ENCODE measurements at places on chromosomes 2 and 18.

DNA sequence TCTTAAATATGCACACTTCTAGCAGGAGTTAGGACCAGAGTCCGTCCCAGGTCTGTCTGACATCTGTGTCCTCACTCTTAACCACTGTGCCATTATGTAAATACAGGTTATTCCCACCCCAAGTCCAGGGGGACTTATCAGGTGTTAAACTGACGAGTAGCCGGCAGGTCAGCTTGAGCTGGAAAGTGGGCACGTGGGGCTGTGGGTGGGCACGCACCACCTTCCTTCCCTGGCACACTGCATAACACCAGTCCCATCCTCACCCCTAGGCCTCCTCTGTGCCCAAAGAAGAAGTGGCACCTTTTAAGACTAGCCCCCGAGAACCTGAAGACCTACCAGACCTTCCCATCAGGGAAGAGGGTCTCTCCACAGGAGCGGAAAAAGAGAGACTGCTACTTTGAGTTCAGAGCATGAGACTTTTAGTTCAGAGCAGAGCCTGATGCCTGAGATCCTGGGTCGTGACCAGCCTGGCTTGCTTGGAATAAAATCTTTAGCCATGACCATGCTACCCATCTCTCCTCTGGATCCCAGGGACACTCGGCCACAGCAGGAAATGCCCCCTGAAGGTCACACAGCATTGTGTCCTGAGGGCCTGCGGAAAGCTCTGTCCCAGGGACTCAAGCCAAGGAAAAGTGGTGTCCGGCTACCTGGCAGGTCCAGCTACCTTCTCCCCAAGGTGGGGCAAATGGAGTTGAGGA, 62.0 kb downstream of the CIB4 start:
- DNase-seq, result no peak

GRCh38 chr2:216389570-216389969, 17.3 kb upstream of the MARCHF4 start:
- DNase-seq, result no peak

GRCh38 chr2:28276076-28276618, 116.5 kb upstream of the FOSL2 start:
- DNase-seq, result no peak

- no peak for DNase-seq
Measured at GRCh38 chr2:110955556-110955955, 165.2 kb upstream of the BCL2L11 start.

DNA sequence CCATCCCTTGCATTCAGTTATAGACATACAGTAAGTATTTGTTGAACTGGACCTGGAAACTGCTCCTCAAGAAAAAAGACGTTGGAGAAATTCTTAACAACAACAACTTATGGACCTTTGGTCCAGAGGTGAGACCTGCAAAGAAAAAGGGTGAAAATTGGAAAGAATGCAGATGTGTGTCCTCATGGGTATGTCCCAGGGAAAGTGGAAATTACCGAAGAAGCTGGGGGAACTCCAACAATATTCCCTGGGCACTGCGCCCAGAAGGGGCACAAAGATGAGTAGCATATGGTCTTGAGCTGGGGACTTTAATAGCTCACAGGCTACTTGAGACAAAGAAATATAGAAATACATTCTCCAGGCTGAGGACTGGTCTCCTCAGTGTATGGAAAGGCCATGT, 35.5 kb upstream of the YWHAQ start:
- DNase-seq, result no peak

DNA sequence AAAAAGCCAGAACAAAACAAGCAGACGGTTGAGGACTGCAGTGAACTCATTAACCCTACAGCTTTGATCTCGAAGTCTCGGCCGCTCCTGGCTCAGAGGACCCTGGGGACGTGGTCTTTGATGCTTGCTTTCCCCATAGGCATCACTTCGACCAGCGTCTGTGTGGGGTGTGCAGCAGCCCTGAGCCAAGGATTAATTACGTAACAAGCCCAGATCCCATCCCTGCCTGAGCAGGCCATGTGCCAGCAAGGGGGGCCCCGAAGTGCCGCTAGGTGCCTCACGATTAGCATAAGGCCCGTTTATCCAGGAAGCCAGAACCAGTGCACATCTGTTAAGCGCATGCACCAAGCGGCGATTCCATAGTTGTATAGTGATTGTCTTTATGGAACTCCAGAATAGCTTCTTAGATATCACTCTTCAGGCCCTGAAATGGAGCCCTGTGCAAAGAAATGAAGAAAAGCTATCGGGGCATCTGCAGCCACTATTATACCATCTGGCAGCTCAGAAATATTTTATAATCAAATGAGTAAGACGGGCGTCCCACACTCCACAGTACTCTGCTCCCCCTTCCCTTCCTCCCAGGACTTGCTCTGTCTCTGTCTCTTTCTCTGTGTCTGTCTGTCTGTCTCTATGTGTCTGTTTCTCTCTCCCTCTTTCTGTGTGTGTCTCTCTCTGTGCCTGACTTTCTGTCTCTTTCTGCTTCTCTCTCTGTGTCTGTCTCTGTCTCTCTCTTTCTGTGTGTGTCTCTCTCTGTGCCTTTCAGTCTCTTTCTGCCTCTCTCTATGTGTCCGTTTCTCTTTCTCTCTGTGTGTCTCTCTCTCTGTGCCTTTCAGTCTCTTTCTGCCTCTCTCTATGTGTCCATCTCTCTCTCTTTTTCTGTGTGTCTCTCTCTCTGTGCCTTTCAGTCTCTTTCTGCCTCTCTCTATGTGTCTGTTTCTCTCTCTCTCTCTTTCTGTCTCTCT, 41.7 kb downstream of the HPCAL1 start:
- DNase-seq, result peak; percentile 89

DNA sequence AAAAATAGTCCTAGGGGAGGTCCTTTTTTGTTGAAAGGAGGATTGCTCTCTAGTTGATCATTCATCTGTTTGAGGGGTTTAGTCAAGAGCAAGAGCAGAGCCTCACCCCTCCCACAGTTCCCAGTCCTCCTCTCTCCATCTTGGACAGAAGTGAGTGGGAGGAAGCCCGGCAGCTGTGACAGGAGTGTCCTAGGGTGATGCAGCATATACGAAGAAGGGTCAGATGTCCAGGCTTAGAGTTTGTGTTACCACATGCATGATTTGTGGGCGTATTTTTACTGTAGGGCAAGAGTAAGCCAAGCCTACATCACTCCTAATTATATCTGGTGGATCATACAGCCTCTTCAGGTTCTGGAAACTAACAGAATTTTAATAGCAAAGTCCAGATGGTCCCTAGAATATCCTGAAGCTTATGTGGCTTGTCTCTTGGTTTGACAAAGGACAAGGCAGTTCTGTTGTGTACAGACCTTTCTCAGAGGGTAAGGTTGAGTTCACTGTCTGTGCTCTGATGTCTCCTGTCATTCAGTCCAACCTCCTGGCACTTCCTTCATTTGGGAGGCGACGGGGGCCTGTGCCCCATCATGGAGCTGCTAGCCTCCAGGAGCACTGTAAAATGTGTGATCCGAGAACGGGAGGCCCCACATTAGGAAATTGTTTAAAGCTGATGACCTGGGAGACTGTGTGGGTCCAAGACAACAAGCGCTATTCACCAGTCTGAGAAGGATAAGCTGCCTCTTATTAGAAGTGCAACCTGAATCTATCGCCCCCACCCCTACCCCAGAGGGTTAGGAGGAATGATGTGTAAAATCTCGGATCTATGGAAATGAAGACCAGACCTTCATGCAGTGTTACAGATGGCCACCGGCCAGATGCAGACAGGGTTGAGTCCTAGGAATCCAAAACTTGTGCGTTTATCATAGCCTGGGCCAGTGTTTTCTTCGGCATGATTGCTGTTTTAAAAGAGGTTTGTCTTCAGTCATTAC, 6.9 kb downstream of the CEP68 start:
- DNase-seq, result peak; percentile 21

GRCh38 chr18:31039426-31039825, 3.1 kb downstream of the DSC3 start:
- DNase-seq, result no peak

DNA sequence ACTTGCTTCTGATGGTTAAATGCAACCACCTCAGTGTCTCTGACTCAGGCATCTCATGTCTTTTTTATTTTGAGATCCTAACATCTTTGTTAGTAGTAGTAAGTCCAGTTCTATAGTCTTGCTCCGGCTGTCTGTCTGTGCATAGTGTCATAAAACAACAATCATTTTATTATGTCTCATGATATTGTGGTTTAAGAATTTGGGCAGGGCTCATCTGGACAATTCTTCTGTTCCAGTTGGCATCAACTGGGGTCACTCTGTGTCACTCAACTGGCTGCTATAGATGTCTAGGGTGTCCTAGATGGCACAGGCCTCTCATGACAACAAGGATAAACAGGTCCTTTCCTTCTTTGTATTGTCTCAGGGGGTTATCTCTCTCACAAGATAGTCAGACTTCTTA, 299.6 kb upstream of the ZNF521 start:
- DNase-seq, result no peak
